ENCODE measurements at places on chromosomes 11 and 22.

DNA sequence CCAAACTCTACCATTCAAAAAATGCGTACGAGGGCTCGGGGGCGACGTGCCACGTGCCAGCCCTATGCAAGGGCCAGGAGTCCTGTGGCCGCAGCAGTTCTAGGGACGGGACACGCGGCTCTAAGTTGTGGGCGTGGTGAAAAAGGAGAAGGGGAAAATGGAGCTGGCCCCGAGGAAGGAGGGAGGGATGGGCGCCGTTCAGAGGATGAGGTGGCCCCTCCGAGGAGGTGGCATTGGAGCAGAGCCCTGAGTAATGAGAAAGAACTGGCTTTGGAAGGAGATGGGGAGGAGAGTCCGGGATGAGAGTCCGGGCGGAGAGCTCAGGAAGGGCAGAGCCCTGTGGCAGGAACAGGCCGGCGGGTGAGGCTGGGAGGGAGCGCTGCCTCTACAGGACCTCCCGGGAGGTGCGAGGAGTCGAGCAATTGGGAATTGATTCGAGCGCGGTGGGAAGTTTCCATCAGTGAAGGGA lies 21.0 kb downstream of the OTUB1 start:
- DNase-seq, result no peak

GRCh38 chr22:38868286-38868721 lies 3.7 kb downstream of the CBX6 start:
- no peak for DNase-seq

DNA sequence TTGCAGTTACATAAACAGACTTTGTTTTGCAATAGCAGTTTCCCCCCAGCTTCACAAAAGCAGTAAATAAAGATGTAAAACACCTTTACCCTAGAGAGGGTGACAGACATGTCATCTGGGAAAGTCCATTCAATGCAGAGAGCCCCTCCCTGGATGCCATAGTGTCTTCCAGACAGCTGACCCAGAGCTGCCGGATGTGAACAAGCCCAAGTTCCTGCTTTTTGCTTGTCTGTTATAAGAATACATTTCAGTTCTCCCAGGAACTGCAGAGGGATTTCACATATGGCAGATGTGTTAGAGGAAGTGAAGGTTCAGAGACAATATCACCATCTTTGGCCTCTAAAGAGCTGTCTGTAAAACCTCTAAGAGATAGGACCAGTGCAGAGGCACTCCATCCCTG lies 48.9 kb downstream of the RELT start:
- no peak for DNase-seq

DNA sequence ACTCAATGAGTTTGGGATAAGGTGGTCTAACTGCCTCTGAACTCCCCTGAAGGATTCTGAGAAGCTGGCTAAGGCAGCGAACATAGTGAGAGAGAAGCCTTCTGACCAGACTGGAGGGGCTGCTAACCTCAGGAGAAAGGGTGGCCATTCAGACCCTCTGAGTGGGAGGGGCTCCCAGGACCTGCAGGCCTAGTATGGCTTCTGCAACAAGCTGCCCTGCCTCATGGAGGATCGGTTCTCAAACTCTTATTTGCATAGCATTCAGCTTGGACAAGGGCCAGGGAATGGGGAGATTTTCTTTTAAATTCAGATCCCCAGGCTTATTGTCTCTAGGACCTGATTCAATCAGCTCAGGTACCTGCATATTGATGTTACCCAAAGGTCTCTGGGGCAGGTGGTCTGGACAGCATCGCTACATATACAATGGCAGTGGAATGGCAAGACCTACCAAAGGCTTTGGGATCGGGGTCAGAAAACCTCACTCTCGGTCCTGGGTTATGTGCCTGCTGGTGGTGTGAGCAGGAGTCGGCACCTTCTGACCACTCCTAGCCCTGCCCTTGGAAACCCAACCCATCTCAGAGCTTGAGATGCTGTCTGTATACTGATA lies 599.1 kb downstream of the BRD1 start:
- no peak for DNase-seq

GRCh38 chr22:23847991-23848864 lies 9.4 kb upstream of the DERL3 start:
- DNase-seq, result no peak

DNA sequence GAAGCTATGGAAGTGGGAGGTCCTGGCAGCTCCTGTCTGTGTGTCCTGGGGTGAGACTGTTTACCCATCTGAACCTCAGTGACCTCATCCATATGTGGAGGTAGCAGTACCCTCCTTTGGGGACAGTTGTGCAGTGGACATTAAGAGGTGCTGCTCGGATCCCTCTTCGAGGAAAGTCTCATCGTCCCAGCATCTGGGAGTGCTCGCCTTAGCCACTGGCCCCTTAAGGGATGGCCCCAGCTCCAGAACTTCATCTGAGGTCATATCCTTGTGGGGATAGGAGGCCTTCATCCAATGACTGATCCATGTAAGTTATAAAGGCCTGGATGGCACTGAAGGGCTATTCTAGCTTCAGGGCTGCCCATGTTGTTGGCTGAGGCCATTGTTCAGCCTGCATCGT lies 538.1 kb downstream of the MIAT start:
- no peak for DNase-seq

- no peak for DNase-seq
These were observed 21.4 kb downstream of the UQCR10 start for GRCh38 chr22:29788339-29789279.

GRCh38 chr11:19499999-19500398 lies 212.6 kb upstream of the NAV2 start:
- no peak for DNase-seq

DNA sequence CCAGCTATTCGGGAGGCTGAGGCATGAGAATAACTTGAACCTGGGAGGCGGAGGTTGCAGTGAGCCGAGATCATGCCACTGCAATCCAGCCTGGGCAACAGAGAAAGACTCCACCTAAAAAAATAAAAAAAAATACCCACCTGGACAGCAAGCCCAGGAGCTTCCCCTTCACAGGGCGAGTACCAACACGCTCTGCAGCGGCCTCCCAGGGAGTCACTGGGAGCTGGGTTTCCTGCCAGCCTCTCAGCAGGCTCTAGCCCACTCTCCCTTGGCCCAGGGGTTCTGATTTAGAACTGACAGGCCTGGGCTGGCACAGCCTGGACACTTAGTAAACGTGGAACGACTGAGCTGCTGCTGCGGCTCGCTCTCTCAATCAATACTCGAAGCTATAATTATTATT lies 2.0 kb upstream of the CABP7 start:
- DNase-seq, result no peak

DNA sequence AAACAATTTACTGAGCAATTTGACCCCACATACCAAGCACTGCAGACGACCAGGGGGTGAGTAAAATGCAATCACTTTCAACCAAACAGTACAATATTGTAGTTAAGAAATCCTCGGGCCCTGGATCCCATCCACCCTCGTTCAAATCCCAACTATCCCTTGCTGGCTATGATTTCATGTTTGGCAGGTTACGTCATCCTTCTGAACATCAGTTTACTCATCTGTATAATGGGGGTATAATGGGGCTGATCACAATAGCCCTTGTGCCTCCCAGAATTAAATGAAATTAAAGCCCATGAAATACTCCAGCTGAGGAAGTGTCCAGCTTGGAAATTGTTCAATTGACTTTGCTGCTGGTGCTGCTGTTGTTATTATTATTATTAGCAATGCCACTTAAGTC lies 20.6 kb downstream of the APLNR start:
- DNase-seq, result no peak

DNA sequence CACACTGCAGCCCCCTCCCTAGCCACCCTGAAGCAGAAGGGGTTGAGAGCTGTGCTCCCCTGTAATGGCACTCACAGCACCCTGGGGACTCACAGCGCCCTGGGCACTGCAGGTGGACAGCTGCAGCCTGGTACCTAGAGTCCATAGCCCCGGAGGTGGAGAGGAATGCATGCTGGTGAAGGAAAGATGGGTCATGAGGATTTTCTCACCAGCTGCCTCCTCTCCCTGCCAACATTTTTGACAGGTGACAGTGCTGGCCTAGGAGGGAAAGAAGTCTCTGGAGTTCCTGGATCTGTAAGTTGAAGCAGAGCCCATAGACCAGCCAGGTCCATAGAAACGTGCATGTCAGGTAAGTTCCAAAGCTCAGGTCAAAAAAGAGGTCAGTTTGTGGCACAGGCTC lies 330.5 kb downstream of the TENM4 start:
- no peak for DNase-seq

- DNase-seq, result peak; percentile 54
These were observed 141.2 kb upstream of the TIMP3 start for GRCh38 chr22:32660292-32660691.

- DNase-seq, result no peak
These were observed 25.9 kb upstream of the SLC5A4 start for GRCh38 chr22:32281072-32281471.

GRCh38 chr22:46165977-46166376 lies 15.7 kb downstream of the PPARA start:
- no peak for DNase-seq

DNA sequence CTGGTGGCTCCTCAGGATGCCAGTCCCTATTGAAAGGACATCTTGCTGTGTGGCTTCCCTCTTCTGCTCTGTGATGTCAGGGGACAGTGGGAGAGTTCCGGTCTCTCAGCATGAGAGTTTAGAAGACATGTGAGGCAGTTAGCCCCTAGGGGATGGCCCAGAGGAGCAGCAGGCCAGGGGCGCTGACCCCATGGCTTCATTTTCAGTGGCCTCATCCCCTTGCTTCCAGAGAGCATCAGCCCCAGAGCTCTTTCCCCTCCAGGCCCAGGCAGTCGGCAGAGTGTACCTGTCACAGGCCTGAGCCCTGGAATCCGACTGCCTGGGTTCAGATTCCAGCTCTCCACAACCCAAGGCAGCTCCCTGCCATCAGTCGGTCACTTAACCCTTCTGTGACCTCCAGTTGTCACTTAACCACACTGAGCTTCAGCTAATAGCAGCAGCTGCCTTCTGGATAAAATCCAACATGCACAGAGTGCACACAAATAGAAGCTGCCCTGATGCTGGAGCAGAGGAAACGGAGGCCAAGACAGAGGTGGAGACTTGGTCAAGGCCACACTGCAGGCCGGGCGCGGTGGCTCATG lies 14.1 kb upstream of the LRRC10B start:
- no peak for DNase-seq

- no peak for DNase-seq
These were observed 25.5 kb upstream of the OSBPL5 start for GRCh38 chr11:3190600-3190999.

GRCh38 chr11:70782401-70782913 lies 384.1 kb downstream of the CTTN start:
- no peak for DNase-seq

GRCh38 chr11:13283636-13284035 lies 6.0 kb downstream of the BMAL1 start:
- no peak for DNase-seq

DNA sequence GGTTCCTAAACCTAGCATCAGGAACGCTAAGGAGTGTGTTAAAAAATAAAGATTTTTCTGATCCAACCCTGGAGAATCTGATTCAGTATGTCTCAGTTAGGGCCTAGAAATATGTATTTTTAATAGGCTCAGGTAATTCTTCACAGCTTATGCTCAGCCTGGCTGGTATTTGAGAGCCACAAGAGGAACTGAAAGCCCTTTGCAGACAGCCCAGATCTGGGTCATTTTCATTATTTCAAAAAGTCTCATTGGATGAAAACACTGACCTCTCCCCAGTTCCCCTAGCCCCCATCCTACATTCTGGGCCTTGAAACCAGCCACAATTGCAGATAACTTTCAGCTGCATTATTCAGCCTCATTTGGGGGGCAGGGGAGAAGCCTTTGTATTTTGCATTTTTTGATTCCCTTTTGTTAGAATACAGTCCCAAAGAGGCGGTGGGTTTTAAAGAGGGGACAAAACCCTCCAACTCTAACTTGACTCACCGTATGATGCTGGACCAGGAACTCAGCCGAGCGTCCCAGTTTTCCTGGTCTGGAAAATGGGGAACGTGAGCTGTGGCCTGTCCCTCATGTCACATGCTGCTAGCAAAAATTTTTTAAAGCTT lies 66.0 kb upstream of the LARGE1 start:
- DNase-seq, result no peak

DNA sequence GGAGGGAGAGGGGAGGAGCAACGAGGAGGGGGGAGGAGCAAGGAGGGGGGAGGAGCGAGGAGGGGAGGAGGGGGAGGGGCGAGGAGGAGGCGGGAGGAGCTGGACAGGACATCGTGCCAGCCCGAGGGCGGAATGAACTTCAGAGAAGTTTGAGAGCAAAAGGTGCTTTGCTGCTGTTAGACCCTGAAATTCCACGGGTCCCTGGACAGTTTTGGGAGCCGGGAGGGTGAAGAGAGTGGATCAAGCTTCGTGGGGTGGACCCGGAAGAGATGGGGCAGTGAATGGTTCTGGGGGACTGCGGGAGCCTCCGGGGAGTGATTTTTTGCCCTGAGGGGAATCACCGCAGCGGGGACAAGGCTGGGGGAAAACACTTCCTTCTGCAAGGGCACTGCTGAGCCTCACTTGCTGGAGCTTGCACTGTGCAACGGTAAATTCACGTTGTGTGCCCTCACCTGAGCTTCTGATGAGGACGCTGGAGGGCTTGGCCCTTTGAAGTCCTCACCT lies 10.7 kb upstream of the NLRP6 start:
- DNase-seq, result peak; percentile 76

GRCh38 chr11:3836903-3837302 lies 3.9 kb downstream of the RHOG start:
- DNase-seq, result peak; percentile 45

- DNase-seq, result no peak
These were observed 2.8 kb downstream of the SPON1 start for GRCh38 chr11:13965337-13965736.

DNA sequence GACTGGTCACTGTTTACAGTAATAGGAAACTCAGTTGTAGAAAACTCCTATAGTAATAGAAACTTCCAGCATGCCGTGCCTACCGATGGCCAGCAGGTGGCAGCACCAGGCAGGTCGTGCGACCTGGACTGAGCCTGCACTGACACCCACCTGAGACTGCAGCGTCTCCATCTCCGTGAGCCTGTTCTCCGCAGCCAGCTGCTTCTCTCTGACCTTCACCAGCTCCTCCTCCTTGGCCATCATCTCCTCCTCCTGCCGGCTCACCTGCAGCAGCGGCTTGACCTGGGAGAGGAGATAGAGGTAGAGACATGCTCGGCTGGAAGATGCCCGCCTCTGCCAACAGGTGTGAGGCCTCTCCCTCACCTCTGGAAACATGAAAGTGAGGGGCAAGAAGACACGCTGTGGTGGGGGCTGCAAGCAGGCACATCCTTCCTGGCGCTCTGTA lies 48.5 kb downstream of the APOL1 start:
- peak; percentile 78 for DNase-seq

- DNase-seq, result no peak
These were observed 100.2 kb downstream of the C11orf87 start for GRCh38 chr11:109522116-109522755.

GRCh38 chr22:32261306-32261705 lies 6.2 kb upstream of the SLC5A4 start:
- no peak for DNase-seq

DNA sequence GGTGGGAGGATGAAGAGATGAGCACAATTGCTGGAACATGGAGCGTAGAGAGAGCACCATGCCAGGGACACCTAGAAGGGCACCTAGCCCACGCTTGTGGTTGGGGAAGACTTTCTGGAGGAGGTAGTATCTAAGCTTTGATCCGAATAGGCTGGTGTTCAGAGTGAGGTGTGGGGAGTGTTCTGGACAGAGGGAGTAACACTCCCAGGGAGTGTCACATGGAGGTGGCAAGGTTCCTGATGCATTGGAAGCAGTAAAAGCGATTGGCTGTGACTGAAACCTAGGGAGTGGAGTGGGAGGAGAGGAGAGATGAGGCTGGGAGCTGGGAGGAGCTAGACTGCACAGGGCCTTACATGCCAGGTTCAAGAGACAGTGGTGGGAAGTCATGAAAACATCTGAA lies 188.0 kb upstream of the NCAM1 start:
- DNase-seq, result no peak

GRCh38 chr11:8310743-8311298 lies 47.1 kb upstream of the LMO1 start:
- DNase-seq, result no peak

All from stimulated activated naive CD8-positive, alpha-beta T cell treated with anti-CD3 and anti-CD28 coated beads, Interleukin-15, amount 100 ng/mL, for 72 hours (primary cell).